Hippocampal formation (tissue), 2 donors: ENCODE measurements at places on chromosomes 13 and 19.

GRCh38 chr13:102260256-102260655 lies 141.6 kb downstream of the FGF14 start:
- no peak for DNase-seq

DNA sequence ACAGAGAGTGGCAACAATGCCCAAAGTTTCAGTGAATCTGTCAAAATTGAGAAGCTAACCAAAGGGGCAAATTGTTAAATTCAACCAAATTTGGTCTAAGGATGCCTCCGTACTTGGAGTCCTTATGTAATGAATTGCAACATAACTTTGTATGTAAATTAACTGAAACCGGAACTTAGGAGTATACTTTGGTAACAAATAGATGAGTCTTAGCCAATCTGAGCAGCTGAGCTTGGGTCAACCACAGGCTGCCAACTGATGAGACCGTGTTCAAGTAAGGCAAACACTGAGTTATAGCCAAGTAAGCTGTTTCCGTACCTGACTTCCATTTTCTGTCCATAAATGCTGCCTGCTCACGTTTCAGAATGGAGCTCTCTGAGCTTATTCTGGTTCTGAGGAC lies 5.3 kb downstream of the VWA8 start:
- DNase-seq, result no peak

DNA sequence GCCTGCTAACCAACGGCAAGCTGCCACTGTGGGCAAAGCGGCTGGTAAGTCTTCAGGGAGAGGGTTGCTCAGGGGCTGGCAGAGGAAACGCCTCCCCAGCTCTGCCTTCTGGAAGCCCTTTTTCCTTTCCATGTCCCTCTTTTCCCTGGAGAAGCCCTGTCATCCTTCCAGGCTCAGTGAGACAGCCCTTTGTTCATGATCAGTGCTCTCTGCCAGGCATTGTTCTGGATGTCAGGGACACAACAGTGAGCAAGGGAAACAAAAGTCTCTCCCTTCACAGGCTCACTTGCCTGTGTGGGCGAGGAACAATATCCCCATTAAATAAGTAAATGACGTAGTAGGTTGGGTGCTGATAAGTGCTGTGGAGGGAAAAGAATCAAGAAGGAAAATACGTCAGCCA lies 13.9 kb upstream of the OVOL3 start:
- DNase-seq, result peak; percentile 93

- no peak for DNase-seq
Measured at GRCh38 chr13:74162135-74162534, 27.9 kb upstream of the KLF12 start.

- DNase-seq, result no peak
Measured at GRCh38 chr13:40631605-40632004, 34.8 kb downstream of the FOXO1 start.

GRCh38 chr13:29562786-29563438 lies 32.6 kb downstream of the SLC7A1 start:
- no peak for DNase-seq

DNA sequence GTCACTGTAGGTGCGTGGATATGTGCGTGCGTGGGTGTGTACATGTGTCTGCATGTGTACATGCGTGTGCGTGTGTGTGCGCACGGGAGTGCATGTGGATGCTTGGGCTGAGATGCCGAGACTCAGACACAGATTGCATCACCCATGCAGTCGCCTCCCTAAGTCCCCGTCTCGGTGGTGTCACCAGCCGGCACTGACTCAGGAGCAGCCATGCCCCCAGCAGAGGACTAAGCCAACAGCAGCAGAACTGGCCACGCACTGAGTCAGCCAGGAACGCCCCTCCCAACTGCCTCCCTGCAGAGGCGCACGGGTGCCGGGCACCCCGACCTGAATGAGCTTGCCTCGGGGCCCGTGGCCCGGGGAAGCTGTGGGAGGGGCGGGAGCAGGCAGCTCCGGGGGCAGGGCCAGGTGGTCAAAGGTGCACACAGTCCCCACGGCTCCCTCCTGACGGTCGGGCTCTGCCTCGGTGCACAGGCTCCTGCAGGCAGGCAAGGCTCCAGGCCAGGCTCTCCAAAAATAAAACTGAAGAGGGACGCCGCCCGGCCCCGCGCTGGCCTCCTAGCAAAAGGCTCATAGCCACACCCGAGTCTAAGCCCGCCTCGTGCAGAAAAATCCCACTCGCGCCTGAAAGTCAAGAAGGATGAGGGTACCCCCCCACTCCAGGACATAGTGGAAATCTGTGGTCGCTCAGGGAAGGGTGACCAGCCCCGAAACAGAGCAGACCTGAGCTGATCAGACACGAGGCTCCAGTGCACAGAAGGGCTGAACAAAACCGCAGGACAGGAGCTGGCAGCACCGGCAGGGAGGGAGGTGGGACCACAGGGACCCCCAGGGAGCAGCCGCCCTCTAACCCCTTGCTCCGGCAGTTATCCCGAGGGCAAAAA lies 49.2 kb downstream of the GADD45B start:
- no peak for DNase-seq

DNA sequence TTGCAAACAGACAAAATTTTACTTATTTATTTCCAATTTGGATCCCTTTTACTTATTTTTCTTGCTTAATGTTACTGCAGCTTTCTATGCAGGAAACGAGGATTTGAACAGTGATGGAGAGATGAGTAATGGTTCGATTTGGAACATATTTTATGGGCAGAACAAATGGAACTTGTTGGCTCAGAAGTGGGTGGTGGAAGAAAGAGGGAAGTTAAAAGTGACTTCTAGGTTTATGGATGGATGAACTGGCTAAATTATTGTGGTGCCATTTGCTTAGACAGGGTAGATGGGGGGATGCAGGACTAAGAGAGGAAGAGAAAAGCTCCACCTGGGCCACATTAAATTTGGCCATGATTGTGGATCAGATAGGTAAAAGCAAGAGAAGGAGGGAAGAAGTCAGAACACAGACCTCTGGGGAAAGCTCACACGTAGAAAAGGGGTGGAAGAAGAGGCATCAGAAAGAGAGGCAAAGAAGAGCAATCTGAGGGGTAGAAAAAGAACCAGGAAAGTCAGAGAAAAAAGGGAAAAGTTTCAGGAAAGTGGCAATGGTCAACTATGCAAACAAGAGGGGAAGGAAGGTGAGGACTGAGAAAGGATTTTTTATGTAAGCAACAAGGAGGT lies 768 bp upstream of the CYSLTR2 start:
- no peak for DNase-seq

- no peak for DNase-seq
Measured at GRCh38 chr19:13981467-13981866, 24.7 kb downstream of the RFX1 start.

DNA sequence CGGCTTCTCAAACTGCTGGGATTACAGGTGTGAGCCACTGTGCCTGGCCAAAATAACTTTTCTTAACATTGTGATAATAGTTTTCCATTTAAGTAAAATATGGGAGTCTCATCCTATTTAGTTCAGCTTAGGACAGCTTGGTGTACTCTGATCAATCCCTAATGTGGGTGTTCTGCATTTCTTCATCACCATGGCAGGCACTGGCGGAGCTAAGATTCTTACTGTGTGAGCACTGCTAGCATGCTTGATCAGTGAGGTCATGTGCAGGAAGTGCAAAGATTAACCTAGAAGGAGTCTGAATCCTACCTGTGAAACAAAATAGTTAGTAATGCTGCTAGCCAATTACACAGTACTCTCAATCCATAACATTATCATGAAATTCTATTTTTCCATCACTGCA lies 1684.2 kb upstream of the SLC10A2 start:
- no peak for DNase-seq

DNA sequence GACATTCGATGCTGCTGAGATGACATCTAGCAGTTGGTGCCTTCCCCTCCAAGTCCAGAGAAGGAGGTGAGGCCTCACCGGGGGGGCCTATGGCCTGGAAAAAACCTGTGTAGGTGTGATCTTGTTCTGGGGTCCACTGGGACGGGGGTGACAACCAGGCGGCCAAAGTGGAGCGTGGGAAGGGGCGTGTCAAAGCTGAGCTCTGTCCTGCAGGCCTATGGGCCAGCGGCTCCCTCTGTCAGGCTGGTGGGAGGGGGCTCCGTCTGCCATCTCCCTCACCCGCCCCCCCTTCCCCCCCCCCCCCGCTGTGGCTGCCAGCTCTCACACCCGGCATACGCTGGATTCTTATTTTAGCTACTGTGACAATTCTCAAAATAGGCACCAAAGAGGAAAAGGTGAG lies 56.7 kb upstream of the UQCRFS1 start:
- DNase-seq, result no peak

- DNase-seq, result peak; percentile 33
Measured at GRCh38 chr19:55383279-55384130, 587 bp downstream of the TMEM238 start.

DNA sequence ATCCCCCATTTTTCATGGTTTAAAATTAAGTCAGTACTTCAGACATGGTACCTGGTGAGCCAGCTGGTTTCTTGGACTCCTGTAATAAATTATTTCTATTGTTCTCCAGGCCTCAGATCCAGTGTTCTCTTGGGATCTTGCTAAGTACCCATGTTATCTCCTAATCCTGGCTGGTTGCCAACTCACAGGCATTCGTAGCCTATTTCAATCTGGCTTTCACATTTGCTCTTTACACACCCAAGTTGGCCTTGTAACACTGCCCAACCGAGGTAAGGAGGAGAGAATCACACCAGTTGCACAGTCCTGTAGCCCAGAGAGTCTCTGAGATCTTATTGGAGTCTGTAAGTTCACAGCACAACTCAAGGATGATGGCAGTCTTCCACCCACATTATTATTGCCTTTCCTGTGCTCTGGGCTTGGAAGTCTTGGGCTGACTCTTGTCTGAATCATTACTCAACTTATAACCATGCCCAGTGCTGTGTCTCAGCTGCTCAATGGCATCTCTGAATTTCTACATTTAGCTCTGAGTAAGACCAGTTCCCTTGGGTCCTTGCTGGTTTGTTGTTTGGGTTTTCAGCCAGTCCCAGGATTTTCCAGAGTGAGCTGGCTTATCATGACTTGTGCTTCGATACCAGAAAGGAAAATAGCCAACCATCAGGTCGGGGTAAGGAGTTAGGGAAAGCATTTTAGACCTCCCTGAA lies 76.6 kb upstream of the KLF12 start:
- no peak for DNase-seq

GRCh38 chr19:55525289-55526101 lies 11.4 kb downstream of the SBK2 start:
- DNase-seq, result no peak

GRCh38 chr19:808423-808775 lies 11.1 kb downstream of the PTBP1 start:
- DNase-seq, result no peak

- no peak for DNase-seq
Measured at GRCh38 chr19:13689085-13689484, 75.2 kb upstream of the MRI1 start.

GRCh38 chr19:34976611-34977010 lies 12.6 kb upstream of the ZNF792 start:
- DNase-seq, result no peak

GRCh38 chr19:13195678-13196077 lies 45.5 kb downstream of the IER2 start:
- no peak for DNase-seq

DNA sequence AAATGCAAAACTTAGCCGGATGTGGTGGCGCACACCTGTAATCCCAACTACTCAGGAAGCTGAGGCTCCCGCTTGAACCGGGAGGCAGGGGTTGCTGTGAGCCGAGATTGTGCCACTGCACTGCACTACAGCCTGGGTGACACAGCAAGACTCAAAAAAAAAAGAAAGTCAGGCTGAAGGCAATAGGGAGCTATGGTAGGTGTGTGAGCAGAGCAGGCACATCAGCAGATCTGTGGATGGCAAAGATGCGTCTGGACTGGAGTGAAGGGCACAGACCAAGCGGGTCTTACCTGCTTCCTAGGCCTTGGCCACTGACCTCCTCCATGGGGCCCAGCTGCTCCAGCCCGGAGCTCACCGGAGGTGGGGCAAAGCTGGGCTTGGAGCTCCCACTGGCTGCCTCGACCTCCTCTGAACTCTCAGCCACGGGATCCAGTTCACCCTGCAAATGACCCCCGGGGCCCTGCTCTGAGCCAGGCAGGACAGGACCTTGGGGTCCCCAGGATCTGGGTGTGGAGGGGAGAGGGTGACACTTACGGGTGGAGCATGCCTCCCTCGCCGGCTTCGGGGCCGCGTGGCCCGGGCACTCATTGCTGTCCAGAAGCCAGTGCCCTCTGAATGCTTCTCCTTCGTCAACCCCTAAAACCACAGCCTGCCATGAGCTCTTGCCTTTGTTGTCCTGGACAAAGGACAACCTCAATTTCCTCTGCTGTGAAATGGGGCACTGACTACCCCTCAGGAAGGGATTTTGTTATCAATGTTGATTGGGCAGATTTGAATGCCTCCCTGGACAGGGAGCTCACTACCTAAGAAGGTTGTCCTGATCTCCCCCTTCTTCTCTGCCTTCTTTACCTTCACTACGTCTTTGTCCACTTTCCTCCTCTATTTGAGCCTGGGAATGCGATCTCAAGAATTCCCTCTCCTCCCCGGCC lies 569 bp downstream of the USHBP1 start:
- no peak for DNase-seq
